Lung (tissue), 17 donors: ENCODE measurements at places on chromosomes 7 and 10. TPM values are rescaled to one million over a fixed set of nuclear protein-coding genes. Genes with fewer than 3 reads are reported as not detected.

The FRMPD2 gene
- 26.7 TPM for total RNA-seq

The TNKS2 gene
- 80.1 TPM for total RNA-seq

The SH3PXD2A gene
- 47.6 TPM for total RNA-seq

The GHITM gene
- 114 TPM for total RNA-seq

The TMEM225B gene
- total RNA-seq: 1.4 TPM

The SPDYE9 gene
- not detected for total RNA-seq

The FAM25G gene
- total RNA-seq: not detected

The PDK4 gene
- 86.9 TPM for total RNA-seq

The C10orf90 gene
- total RNA-seq: not detected

The MYO1G gene
- total RNA-seq: 11.9 TPM

DNA sequence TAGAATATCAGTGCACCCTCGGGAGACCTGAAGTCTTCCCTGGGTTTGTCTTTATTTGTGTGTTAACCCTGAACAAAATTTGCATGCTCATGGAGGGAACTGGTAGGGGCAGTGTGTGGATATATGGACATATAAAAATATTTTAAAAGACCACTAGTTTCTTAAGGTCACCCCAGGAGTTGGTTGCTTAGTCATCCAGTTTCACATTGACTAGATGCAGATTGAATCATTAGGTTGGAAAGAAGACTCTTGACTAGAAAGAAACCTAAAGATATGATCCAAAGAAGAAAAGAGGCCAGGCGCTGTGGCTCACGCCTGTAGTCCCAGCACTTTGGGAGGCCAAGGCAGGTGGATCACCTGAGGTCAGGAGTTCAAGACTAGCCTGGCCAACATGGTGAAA, 137.1 kb downstream of the KAT6B start:
- DNase-seq: no peak

GRCh38 chr7:30309302-30309701, 24.9 kb downstream of the ZNRF2 start:
- no peak for DNase-seq

DNA sequence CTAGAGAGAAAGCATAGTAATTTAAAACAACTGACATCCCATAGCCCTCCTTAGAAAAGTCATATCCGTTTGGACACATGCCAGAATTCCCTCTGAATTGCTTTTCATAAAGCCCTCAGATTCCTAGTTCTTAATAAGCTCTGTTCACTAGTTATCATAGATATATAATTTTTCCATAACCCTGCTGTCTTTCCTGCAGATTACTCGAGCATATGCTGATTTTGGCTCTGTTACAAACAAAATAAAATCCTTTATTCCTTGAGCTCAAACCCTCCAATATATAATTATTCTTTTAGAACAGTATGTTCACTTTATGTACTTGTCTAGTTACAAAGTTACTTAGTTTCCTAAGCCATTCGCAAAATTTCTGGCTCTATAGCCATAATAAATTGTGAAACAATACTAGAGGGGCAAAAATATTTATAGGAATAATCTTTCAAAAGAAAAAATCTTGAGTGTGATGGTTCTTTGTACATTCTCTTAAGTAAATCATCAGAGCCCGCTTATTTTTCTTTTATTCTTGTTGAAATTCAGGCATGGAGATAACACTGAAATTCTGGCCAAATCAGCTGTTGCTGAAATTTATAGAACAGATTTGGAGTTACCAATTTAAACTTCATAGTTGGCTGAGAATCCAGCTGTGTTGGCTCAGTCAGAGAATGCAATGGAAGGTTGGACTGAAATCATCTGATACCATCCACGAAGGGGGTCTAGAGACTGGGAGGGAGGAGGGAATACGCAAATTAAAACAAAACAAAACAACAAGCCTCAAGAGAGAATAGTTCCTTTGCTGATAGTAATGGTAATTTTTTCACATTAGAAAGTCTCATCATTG, 146.1 kb upstream of the TMEM196 start:
- peak; percentile 85 for DNase-seq

GRCh38 chr7:80182630-80183276, 48.1 kb downstream of the GNAI1 start:
- no peak for DNase-seq

DNA sequence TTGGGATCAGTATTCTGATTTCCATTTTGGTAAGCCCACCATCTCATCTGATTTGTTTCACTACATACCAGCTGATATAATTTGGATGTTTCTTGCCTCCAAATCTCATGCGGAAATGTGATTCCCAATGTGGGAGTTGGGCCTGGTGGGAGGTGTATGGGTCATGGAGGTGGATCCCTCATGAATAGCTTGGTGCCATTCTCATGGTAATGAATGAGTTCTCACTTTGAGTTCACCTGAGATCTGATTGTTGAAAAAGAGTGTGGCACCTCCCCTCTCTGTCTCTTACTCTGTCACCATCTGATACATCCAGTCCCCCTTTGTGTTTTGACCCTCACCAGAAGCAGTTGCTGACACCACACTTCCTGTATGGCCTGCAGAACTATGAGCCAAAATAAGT, 347.3 kb downstream of the ARL4A start:
- no peak for DNase-seq

DNA sequence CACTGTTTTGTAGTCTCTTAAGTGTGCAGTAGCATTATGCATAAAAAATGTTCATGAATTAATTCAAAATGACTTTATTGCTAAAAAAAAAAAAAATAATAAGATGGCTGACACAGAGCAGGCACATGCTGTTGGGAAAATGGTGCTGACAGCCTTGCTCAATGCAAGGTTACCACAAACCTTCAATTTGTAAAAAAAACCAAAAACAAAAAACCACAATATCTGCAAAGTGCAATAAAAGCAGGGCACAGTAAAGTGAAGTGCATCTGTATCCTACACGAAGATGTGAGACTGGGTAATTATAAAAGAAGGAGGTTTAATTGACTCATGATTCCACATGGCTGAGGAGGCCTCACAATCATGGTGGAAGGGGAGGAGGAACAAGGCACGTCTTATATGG, 185.8 kb downstream of the USP6NL start:
- DNase-seq: no peak

DNA sequence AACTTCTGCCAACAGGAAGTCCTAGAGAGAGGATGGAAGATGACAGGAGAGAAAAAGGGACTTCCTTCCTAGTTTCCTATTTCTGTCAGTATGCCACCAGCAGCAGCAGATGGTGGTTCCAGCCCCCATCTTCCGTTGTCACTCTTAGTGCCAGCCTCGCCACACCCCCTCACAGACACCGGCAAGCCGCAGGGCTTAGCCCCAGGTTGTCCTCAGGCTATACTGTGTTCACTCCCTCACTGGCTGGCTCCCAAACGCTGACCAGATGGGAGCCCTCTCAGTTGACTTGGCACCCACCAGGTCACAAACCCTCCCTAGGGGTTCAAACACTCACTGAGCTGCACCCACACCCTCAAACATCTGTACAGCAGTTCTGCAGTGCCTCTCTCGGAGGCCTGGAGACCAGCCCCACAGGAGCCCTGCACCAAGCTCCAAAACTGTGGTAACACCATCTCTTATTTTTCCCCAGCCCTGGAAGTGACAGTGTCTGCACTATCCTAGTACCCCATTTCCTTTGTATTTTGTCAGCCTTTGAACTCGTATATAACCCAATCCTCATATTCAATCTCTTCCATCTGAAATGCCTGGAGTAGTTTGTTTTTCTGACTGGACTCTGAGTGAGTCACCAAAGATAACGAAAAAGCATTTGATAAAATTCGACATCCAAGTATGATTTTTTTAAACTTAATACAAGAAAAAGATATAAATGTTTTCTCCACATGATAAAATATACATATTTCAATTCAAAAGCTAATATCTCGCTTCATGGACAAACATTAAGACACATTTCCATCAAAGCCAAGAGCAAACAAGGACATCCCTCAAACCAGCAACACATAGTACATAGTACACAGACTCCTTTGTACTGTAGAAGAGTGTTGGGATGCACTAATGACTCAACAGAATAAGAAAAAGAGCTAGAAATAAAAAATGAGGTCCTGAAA, 34.5 kb downstream of the SMURF1 start:
- DNase-seq: no peak

- no peak for DNase-seq
These were observed 123.6 kb upstream of the GDF10 start for GRCh38 chr10:47176206-47176902.

GRCh38 chr10:88082391-88082790, 219.0 kb downstream of the PTEN start:
- DNase-seq: no peak

DNA sequence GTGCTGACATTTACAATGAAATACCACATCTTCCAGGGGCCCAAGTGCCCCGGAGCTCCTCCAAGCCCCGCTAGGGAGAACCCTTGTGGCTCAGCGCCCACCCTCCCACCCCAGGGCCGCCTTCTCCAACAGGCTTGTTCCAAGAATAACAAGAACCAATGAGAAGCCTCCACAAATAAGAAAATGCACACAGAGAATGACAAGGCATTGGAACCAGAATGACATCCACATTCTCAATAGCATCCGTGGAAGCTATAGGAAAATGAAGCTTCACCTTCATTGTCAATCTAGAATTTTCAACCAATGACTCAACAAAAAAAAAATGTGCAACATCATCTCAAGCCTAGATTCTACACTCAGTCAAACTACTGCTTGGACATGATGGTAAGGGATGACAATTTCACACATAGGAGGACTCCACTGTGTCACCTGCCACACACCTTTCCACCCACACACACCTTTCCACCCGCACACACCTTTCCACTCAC, 50.4 kb upstream of the PPP2R2D start:
- DNase-seq: no peak

DNA sequence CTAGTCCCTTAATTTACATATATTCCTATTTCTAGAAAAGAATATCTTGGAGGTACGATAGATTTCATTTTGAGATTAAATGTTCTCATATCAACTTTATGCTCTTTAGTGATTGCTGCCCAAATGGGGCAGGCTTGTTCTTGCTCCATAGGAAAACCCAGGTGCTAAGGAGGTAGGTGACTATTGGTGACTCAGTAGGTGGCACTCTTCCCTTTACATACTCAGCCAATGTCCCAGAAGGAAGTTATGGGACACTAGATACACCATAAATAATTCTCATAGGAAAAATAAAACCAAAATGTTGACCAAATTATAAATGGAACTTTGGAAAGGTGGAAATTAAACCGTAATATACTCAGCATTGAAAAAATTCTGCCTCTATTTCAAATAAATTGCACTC, 4.0 kb downstream of the SKAP2 start:
- DNase-seq: peak; percentile 64

DNA sequence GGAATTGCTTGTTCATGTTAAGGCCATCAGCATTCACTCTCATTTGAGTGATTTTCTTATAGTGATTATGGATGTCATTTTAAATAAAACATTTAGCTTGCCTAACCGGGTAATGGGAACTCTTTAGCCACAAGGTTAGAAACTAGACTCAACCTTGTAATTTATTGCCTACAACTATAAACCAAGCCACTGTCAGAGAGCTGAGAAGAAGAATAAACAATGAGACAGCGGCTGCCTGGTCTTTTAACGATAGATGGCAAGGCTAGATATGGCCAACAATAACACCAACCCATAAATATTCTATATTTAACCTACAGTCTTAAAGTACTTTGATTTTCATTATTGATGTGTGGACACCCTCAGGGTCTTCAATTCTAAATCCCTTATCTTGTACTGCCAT, 27.8 kb upstream of the INHBA start:
- DNase-seq: no peak

DNA sequence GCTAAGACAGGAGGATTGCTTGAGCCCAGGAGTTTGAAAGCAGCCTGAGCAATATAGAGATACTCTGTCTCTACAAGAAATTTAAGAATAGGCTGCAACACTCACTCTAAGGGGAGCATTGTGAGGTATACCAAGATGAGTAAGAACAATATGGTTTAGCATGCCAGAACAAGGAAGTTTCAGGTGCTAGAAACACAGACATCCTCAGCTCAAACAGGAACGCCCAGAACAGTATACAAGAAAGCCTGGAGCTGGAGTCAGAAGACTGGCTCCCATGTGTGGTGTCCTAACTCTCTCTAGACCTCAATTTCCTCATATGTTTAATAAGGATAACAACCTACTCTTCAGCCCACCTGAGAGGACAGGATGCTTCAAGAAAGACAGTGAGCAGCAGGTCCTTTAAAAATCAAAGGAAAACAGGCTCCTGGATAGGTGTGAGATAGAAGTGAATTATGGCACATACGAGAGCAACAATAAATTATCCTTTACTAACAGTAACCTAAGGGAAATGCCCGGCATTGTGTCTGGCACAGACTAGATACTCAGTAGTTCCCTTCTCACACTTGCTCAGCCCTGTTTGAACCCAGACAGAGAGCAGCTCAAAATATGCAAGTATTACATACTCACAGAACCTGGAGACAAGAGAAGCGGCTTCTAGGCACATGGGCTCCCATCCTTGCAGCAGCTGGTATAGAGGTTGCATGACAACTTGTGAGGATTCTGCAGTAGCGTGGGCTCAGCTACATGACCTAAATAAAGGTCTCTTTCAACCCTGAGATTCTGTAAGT, 45.4 kb downstream of the KAT6B start:
- DNase-seq: no peak

- DNase-seq: no peak
These were observed 5.2 kb upstream of the SMKR1 start for GRCh38 chr7:129497156-129497555.

GRCh38 chr7:25772802-25773201, 379.2 kb upstream of the NFE2L3 start:
- no peak for DNase-seq

DNA sequence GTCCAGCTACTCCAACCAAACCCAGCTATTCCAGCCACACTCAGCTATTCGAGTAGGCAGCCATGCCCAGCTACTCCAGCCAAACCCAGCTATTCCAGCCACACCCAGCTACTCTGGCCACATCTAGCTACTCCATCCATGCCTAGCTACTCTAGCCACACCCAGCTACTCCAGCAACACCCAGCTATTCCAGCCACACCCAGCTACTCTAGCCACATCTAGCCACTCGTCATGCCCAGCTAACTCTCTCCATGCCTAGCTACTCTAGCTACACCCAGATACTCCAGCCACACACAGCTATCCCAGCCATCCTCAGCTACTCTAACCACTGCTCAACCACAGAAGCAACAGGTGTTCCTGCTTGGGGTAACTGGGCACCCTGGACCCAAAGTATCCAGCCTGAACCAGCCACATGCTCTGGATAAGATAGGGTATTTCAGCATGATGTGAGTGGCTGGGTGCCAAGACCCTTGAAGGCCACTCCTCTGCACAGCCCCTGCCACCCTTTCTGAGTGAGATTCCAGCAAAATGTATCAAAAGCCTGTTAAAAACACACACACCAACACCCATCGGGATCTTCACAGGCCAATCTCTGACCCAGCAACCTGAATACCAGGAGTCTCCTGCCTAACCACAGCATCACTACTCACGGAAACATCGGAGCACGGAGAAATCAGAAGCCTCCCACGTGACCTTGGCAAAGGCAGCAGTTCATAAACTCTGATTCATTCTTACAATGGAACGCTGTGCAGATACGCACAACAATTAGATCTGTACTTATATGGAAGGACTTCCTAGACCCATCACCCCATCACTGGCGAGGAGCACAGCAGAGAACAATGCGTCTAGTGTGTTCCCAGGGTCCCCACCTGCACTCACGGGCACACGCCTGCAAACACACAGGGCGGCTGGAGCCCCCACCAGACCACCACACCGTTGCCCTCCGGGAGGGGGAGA, 51.8 kb upstream of the DNAAF5 start:
- DNase-seq: no peak

- DNase-seq: no peak
These were observed 184.4 kb downstream of the DNAJB6 start for GRCh38 chr7:157521061-157521731.

GRCh38 chr10:124213899-124214510, 120.6 kb upstream of the CHST15 start:
- DNase-seq: no peak
